SJSA1 (cell line): ENCODE measurements at places on chromosomes 1 and 21. TPM values are rescaled to one million over a fixed set of nuclear protein-coding genes. Genes with fewer than 3 reads are reported as not detected.
A peak's percentile ranks its signal among the peaks of the same experiment; 100 is the strongest.

The SPATA1 gene
- total RNA-seq: 0.06 and 0.74 TPM in 2 replicates

The OR2L2 gene
- total RNA-seq: not detected in 2 replicates

The PRAMEF10 gene
- total RNA-seq: not detected in 2 replicates

The OR10Z1 gene
- not detected in 2 replicates for total RNA-seq

The FAM177B gene
- not detected in 2 replicates for total RNA-seq

The NCAM2 gene
- total RNA-seq: not detected in 2 replicates

The FAAP20 gene
- 39.2 and 48.6 TPM in 2 replicates for total RNA-seq

The SH2D2A gene
- total RNA-seq: not detected in 2 replicates

The LCE1E gene
- total RNA-seq: not detected in 2 replicates

The ETV3 gene
- 7.9 and 11.2 TPM in 2 replicates for total RNA-seq

The FCGR3B gene
- total RNA-seq: not detected in 2 replicates

The E2F2 gene
- total RNA-seq: 7.3 and 12.3 TPM in 2 replicates

The COX20 gene
- 44.8 and 142 TPM in 2 replicates for total RNA-seq

The GJB3 gene
- total RNA-seq: not detected in 2 replicates

The ABCG1 gene
- 4.5 and 11.5 TPM in 2 replicates for total RNA-seq

The PLPPR5 gene
- not detected in 2 replicates for total RNA-seq

The LYSMD1 gene
- 15.8 and 18.3 TPM in 2 replicates for total RNA-seq

The TOMM40L gene
- 8.4 and 9.4 TPM in 2 replicates for total RNA-seq

The FCRL6 gene
- total RNA-seq: not detected in 2 replicates

The C1QTNF12 gene
- 0.25 and 1.8 TPM in 2 replicates for total RNA-seq

The CLCNKB gene
- total RNA-seq: not detected in 2 replicates

The S100B gene
- not detected in 2 replicates for total RNA-seq

DNA sequence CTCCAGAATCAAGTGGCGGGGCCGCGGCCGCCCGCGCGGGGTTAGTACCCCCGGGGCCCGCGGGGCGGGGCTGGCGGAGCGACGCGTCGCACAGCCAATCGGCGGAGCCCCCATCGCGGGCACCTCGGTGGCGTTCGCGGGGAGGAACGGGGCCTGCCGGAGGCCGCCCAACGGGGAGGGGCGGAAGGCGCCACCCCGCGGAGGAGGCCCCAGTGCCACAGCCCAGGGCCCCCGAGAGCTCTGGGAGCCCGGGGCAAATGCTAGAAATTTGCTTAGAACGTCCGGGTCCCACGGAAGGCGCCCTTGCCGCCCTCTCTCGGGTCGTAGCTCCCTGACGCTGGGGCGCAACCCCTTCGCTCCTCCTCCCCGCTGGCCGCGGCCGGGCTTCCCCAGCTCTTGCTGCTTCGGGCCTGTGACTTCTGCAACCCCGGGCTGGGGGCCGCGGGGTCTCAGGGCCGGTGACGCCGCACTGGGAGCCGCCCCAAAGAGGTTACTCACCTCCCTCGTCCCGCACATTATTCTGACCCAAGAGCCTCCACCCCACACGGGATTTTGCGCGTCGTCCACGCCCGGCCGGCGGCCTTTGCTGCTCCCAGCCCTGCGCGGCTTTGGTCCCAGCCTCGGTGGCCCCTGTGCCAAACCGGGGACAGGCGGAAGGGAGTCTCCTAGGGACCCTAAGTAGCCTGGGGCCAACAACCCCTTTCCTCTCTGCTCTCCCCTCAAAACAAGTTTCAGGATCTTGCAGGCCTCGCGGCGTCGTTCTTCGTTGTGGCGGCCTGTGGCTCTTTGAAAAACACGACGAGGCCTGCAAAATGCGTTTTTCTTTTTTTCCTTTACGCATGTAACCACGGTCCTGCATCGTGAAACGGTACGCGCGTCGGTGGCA is at the start of gene RUNX3:
Gene RUNX3 (minus strand): TSS at position 17 of the 886 bp plus-strand sequence. CDS start 408 bp downstream, outside the sequence.
- DNase-seq: peak; percentile 87

DNA sequence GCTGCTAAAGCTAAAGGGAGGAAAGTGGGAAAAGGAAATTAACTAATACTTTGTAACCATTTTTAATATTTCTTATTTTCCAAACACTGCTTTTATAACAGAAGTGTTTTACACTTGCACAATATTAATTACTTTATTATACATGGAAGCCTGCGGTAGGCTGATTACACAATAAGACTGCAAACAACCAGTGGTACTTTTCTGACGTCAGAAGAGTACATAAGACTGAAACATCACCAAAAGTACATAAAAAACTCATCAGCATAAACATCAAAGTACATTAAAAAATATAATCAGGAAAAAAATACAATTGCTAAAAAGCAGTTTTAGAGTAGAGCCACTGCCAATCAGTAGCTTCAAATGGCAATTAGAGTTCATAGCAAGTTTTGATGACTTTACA is 4.6 kb downstream of the ZNF281 start:
- no peak for DNase-seq

- no peak for DNase-seq
These were observed 29.8 kb upstream of the KIAA0040 start for GRCh38 chr1:175222296-175222938.

GRCh38 chr21:43770066-43770655 is 5.9 kb downstream of the CSTB start:
- DNase-seq: no peak

- peak; percentile 31 for DNase-seq
These were observed 46.5 kb upstream of the PODN start for GRCh38 chr1:53015508-53015860.

- no peak for DNase-seq
These were observed 3.5 kb downstream of the KRTAP10-2 start for GRCh38 chr21:44547656-44548331.

DNA sequence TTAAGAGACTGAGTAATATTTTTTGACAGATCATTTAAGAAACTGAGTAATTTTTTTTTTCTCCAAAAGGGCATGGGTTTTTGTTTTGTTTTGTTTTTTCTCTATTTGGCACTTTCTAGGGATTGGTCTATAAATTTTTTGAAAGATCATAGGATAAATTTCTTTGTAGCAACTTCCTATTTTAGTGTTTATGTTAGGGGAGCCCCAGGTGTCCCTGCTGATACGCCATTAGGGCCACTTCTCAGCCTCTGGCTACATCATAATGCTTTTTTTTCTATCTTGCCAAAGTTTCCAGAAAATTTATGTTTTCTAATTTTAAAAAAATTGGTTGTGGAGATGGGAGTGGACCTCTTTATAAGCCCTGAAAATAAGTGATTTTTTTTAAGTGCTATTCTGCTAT is 2.6 kb downstream of the GABPA start:
- no peak for DNase-seq

DNA sequence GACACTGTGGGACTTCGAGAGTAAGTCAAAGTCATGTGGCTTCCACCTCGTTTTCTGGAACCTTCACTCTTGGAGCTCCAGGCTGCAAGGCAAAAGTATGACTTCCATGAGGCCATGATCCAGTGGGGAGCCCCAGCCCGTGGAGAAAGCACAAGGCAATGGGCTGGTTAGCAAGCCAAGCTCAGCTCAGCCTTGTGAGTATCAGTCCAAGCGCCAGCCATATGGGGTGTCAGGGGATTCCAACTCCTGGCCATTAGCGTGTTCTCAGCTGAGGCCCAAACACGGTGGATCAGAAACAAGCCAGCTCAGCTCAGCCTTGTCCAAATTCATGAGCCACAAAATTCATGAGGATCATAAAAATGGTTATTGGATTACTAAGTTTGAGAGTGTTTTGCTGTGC is 261.0 kb downstream of the RHOU start:
- no peak for DNase-seq

GRCh38 chr21:34807146-34807880 is 138.5 kb downstream of the CLIC6 start:
- peak; percentile 94 for DNase-seq

DNA sequence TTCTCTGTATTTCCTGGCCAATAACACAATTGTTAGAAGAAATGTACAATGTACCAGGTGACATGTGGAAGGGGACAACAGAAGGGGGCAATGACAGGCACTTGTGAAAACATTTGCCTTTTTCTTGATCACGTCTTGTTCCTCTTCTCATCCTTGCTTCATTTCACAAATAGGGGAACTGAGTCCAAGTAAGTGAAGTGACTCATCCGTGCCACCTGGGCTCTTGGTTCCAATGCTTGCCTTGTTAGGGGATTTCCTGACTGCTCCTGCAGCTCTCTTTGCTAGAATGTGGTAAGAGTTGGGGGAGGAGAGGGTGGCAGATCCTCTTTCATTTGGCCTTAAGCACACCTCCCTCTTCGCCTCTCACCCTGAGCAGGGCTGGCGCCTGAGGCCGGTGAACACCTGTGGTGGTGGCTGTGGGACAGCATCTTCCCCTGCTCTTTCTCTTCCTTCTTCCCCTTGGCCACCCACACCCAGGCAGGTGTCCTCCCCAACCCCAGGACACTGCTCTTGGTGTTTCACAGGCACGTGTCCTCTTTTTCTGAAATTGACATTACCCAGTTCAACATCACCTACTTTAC is 2.2 kb upstream of the RHEX start:
- DNase-seq: no peak

- no peak for DNase-seq
These were observed 189.1 kb downstream of the SMYD3 start for GRCh38 chr1:246318036-246318359.

GRCh38 chr1:150551051-150551783 is 2.0 kb downstream of the ADAMTSL4 start:
- DNase-seq: no peak

- DNase-seq: no peak
These were observed 31.4 kb downstream of the PCNT start for GRCh38 chr21:46355161-46356004.

GRCh38 chr1:14055442-14056223 is 355.6 kb downstream of the PRDM2 start:
- no peak for DNase-seq

- DNase-seq: no peak
These were observed 1029.0 kb upstream of the B3GALT2 start for GRCh38 chr1:194215448-194215847.

GRCh38 chr1:204263254-204263910 is 49.6 kb upstream of the GOLT1A start:
- DNase-seq: no peak

GRCh38 chr1:47582891-47583608 is 145.2 kb downstream of the FOXD2 start:
- DNase-seq: no peak

DNA sequence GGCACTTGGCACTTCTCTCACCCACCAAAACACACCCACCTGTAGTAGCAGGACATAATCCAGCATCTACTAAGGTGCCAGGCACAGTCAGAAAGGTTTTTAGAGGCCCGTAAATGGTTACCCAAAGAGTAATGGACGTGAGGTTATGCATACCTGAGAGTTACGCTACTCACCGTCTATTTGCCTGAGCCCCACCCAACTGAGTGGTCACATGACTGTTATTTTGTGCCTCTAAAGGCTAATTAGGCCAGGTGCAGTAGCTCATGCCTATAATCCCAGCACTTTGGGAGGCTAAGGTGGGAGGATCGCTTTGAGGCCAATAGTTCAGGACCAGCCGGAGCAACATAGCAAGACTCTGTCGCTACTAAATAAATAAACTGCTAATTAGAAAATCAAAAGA is 11.0 kb downstream of the LMX1A start:
- no peak for DNase-seq

DNA sequence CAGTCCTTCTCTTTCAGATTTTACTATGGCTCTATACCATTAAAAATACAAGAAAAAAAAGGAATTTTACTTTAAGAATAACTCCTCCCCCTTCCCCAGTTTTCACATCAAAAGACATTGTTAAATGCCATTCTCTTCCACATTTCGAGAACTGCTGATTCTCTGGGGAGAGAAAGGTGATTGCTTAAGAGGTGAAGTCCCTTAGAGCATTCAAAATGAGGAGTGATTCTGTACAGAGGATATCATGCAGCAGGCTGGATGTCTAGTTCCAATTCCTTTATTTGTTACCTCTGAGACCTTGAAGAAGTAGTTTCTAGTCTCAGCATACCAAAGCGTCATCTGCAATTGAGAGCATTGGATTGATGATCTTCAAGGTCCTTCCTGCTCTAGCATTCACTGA is 46.9 kb downstream of the FMO3 start:
- no peak for DNase-seq

- peak; percentile 89 for DNase-seq
These were observed 1.1 kb downstream of the BCAR3 start for GRCh38 chr1:93680420-93681100.

GRCh38 chr1:20936621-20937020 is 149.5 kb upstream of the HP1BP3 start:
- DNase-seq: no peak

GRCh38 chr1:89989099-89989498 is 5.8 kb upstream of the ZNF326 start:
- no peak for DNase-seq
